ENCODE measurements at places on chromosomes 2 and 18.

DNA sequence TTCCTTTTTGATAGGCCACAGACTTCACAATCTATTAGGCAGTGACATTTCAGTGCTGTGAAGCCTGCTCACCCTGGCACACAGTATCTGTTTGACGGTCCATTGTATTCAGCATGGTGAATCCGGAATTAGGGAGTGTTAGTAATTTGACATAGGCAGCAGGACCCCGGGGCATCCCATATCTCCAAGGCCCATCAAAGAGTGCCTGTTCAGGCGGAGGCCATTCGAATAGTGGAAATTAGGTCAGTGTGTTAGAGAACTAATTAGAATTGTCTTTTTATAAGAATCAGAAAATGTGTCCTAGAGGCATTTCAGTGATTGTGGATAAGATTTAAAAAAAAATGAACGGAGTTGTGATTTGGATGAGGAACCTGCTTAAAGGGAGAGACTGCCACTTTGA lies 818.8 kb upstream of the SOX11 start:
- DNase-seq: no peak

DNA sequence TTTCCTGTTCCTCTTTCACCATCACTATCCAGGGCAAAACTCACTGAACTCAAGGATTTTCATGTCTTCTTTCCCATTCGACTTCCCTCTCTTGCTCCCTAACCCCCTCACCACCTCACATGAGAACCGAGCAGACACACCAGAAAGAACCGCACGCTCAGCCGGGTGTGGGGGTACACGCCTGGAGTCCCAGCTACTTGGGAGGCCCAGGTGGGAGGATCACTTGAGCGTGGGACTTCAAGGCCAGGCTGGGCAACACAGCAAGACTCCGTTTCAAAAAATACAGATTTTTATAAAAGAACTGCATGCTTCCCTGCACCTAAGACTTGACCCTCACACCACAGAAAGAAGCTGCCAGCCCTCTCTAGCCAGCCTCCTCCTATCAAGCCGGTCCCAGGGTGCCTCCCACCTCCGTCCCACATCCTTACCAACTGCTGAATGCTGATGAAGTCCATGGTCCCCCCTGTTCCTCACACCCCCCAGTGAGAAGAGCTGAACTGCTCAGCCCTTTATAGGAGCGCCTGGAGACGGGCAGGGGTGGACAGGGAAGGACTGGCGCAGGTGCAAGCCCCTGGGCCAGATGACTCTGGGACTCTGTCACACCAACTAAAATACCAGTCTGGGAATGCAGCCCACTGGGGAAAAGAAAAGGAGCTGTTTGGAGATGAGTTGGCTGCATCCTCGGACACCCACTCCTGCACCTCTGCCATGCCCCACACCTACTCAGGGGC lies at the start of gene ANKRD23:
Gene ANKRD23 (minus strand): TSS at position 484 of the 731 bp plus-strand sequence. CDS start 29 bp downstream, at position 455.
- DNase-seq: no peak

DNA sequence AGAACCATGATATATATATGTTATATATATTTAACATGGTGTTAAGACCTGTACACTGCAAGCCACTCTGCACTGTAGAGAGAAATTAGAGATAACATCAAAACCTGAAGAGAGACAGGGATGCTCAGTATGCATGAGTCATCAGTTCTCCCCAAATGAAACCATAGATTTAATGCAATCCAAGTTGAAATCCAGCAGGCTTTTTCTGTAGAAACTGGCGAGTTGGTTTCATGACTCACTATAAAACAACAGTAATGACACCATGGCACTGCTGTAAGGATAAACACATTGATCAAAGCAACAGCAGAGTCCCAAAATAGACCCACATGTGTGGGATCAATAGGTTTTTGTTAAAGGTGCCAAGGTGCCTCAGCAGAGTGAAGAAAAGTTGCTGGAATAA lies 65.8 kb downstream of the RTP5 start:
- no peak for DNase-seq

- no peak for DNase-seq
Observed at GRCh38 chr2:176488431-176488830, 219.2 kb downstream of the MTX2 start.

DNA sequence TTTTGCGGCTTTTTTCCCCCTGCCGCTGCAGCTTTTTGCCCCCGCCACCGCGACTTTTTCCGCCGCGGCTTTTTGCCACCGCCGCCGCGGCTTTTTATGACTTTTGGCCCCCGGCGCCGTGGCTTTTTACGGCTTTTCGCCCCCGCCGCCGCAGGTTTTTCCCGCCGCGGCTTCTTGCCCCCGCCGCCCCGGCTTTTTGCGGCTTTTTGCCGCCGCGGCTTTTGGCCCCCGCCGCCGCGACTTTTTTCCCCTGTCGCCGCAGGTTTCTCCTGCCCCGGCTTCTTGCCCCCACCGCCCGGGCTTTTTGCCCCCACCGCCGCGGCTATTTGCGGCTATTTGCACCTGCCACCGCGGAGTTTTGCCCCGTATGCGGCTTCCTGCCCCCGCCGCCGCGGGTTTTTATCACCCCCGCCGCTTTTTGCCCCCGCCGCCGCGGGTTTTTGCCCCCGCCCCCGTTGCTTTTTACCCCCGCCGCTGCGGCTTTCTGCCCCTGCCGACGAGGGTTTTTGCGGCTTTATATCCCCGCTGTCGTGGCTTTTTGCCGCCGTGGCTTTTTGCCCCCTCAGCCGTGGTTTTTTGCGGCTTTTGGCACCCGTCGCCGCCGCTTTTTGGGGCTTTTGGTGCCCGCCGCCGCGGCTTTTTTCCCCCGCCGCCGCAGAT lies 2750.9 kb downstream of the RPIA start:
- DNase-seq: no peak

DNA sequence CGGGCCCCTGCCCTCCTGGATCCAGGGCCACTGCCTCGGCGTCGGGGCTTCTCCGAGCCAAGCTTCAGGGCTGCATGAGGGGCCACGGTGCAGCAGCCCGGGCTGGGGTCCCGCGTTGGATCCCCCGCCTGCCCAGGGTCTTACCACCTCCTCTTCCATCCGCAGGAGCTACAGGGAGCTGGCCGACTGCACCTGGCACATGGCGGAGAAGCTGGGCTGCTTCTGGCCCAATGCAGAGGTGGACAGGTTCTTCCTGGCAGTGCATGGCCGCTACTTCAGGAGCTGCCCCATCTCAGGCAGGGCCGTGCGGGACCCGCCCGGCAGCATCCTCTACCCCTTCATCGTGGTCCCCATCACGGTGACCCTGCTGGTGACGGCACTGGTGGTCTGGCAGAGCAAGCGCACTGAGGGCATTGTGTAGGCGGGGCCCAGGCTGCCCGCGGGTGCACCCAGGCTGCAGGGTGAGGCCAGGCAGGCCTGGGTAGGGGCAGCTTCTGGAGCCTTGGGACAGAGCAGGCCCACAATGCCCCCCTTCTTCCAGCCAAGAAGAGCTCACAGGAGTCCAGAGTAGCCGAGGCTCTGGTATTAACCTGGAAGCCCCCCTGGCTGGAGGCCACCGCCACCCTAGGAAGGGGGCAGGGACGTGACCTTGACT lies 52.1 kb downstream of the RAMP1 start:
- no peak for DNase-seq

- DNase-seq: no peak
Observed at GRCh38 chr2:28088970-28089369, 198.4 kb downstream of the BABAM2 start.

- no peak for DNase-seq
Observed at GRCh38 chr18:79476031-79476917, 80.5 kb downstream of the NFATC1 start.

DNA sequence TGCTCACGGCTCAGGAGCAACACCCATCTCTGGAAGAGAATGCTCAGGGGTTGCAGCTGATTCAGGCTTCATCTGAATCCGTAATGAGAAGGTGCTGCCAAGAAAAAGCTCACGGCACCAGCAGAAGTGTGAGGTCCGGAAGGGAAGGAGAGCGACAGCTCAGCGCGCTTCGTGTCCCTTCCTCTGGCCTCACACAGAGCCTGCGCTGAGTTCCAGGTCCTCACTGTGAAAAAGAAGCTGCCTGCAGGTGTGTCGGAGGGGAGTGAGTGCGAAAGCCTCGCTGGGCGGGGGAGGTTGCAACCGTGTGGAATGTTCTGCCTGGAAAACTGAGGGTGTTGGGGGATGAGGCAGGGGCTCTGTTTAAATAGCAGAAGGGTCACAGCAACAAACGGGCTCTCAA lies 76.2 kb upstream of the TWIST2 start:
- no peak for DNase-seq

DNA sequence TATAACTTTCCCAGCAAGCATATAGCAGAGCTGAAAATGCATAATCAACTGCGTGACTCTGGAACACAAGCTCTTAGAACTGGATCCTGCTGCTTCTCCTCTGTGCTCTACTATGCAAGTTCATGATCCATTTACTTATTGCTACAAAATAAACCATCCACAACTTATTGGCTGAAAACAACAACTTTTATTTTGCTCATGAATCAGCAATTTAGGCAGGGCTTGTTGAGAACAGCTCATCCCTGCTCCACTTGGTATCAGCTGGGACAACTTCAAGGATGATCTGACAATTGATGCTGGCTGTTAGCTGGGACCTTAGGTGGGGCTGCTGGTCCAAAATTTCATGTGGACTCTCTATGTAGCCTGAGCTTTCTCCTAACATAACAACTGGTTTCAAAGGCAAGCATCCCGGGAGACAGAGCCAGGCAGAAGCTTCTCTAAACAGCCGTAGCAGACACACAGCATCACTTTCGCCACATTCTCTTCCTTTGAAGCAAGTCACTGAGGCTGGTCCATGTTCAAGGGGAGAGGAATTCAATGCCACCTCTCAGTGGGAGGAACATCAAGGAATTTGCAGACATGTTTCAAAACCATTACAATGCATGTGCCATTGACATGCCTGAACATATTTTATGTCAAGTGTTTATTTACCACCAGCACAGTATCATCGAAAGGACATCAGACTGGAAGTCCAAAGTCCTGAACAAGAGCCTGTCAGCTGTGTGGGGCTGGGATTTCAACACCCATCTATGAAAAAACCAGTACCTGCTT lies 153.1 kb upstream of the PKDCC start:
- no peak for DNase-seq

DNA sequence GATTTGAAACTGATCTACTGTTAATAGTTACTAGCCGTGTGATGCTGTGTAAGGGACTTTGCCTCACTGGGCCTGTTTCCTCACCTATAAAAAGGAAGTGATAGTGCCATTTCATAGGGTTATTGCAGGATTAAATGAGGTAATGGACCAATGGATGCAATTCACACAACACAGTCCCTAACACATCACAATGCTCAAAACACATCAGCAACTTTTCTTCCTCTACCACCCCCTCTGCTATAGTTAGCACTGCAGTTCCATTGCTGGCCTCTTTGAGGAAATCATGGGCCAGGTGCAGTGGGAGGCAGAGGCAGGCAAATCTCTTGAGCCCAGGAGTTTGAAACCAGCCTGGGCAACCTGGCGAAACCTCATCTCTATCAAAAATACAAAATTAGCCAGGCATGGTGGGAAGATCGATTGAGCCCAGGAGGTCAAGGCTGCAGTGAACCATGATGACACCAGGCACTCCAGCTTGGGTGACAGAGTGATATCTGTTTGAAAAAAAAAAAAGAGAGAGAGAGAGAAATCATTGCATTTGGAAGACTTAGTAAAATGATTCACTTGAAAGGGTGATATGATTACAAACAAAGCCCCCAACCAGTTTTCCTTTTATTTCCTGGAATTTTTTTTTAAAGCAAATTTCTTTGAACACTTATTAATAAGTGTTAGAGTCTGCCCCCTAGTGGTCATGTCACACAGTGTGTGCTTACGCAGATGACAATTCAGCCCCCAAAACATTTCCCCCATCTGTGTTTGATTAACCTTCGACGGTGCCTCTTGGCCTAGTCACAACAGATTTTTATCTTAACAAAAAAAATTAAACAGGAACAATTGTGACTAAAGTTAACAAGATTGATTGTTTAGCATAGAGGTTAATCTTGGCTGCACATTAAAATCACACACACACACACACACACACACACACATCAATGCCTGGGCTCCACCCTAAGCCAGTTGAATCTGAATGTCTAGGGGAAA lies 88.6 kb upstream of the BCL11A start:
- no peak for DNase-seq

GRCh38 chr2:207311316-207312005 lies 145.7 kb upstream of the KLF7 start:
- no peak for DNase-seq

DNA sequence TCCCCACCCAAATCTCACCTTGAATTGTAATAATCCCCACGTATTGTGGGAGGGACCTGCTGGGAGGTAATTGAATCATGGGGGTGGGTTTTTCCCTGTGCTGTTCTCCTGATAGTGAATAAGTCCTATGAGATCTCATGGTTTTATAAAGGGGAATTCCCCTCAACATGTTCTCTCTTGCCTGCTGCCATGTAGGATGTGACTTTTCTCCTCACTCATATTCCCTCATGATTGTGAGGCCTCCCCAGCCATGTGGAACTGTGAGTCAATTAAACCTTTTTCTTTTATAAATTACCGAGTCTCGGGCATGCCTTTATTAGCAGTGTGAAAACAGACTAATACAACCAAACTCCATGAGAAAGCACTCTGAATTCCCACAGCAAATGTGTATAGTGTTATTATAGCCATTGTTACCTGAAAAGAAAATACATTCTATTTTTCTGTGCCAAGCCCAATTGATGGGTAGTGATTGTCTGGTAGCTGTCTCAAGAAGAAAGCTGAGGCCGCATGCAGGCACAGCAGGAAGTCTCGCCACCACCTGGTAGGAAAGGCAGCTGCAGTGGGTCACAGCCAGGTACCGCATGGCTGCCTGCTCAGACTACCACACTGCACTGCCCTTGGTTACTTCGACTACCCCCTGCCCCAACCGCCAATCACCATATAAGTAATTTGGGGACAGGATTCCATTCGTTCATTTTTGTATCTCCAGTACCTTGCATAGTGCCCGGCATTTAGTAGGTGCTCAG lies 10.3 kb upstream of the ZBTB7C start:
- no peak for DNase-seq

DNA sequence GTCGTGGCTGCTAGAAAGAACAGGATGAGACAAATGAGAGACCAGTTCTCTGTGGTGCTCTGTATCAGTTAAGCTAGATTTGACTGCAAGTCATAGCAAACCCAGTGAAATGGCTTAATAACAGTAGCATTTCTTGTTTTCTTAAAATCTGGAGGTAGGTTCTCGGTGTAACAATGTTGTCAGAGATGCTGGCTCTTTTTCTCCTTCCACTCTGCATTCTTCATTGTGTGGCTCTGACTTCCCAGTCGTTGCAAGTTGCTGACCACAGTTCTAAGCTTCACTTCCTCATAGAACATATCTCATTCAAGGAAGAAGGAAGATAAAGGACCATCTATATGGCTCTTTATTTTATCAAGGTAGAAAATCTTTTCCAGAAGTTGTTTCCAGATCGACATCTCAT lies 7.9 kb upstream of the CKAP2L start:
- no peak for DNase-seq

- DNase-seq: no peak
Observed at GRCh38 chr2:176585791-176586190, 316.5 kb downstream of the MTX2 start.

Data from stimulated activated naive CD4-positive, alpha-beta T cell (primary cell).